ENCODE measurements at places on chromosomes 3 and 15.

DNA sequence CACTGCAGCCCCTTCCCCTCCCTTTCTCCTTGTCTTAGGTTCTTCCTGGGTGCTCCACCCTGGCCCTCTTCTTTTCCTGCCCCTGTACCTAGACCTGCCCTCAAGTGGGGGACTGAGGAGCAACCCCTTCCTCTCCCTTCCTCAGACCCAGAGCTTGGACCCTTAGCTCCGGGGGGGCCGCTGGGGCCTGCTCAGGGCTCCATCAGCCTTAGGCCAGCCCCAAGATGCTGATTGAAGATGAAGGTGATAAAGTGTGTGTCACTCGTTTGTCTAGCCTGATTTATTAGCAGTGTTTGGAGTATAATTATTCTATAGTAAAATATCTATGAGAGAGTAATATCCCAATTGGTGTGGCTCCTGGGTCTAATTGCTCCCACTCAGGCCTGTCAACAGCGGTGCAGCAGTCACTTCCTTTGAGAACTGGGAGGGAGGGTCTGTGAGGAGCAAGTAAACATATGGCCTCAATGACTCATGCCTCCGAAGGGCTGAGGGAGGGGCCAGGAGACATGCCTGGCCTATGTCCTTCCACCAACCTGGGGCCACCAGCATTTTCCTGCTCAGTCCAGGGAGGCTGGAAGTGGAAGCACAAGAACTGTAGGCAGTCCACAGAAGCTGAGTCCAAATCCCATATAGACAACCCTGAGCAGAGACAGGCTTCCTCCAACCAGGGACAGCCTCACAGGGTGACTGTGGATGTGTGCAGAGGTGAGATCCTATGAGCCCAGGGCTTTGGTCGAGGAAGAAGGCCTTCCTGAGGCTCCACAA lies 123.2 kb downstream of the DNAJB8 start:
- DNase-seq: no peak

- no peak for DNase-seq
Measured at GRCh38 chr3:158369279-158369678, 201.7 kb upstream of the MLF1 start.

DNA sequence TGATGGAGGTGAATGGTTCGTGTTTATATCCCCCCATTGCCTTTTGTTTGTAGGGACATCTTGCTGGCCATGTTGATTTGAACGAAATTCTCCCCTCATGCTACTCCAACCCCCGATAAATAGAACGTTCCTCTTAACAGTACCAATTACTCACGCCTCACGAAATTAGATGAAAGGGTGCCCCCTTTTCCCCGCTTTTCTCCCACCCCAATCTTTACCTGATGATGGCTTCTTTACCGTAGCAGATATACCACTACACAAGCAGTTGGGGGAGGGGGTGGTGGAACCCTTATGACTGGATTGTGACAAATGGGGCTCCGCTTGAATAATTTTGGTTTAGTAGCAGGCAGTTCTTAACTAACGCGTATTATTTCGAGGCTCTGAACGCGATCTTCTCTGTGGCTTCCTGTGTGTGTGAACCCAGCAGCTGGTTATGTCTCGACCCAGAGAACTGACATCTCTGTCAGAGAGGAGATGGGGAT lies 1.1 kb downstream of the PIAS1 start:
- DNase-seq: no peak

GRCh38 chr3:130316169-130316568 lies 29.3 kb upstream of the COL6A5 start:
- peak; percentile 2 for DNase-seq

GRCh38 chr3:197122394-197122793 lies 92.8 kb upstream of the MELTF start:
- no peak for DNase-seq

DNA sequence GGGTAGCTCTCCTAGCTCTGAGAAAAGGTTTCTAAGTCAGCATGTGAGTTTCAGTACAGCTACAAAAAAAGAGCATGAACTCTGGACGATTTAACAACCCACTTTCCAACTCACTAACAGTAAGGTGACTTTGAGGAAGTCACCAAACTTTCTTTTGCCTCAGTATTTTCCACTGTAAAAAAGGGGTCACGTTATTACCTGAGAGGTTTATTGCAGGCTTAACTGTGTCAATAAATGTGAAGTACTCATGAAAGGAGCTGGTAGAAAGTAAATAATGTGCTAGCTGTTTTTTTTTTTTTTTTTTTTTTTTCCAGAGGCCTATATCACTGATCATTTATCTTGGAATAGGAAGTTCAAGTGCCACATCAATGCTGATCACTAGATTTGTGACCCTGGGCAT lies 89.3 kb downstream of the PLSCR2 start:
- DNase-seq: no peak

DNA sequence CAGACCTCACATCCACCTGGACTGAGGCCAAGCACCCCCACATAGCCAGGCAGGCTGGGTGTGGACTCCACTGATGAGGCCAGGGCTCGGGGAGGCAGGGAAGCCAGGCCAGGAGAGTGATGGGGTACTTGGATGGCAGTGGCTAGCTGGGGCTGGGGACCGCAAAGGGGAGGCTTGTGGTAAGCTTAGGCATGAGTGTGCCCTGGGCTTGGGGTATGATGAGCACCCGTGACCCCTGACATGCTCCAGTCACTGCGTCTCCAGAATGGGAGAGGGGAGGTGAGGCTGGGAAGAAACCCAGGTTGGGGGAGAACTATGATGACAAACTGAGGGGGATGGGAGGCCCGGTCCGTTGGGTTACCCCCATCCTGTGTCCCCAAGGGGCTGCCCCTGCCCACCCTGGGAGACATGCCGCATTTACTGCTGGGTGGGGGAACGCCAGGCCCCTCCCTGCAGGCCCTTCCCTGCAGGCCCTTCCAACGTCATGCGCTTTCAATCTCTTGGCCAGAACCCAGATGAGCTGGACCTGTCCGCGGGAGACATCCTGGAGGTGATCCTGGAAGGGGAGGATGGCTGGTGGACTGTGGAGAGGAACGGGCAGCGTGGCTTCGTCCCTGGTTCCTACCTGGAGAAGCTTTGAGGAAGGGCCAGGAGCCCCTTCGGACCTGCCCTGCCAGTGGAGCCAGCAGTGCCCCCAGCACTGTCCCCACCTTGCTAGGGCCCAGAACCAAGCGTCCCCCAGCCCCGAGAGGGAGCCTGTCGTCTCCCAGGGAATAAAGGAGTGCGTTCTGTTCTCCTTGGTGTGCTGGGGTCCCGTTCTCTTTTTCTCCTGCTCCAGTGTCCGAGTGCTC lies 34.1 kb downstream of the TSPAN3 start:
- no peak for DNase-seq
